ENCODE measurements at places on chromosomes 2 and 18.

- DNase-seq = no peak
Observed at GRCh38 chr2:237393523-237393922, 20.4 kb downstream of the COL6A3 start.

DNA sequence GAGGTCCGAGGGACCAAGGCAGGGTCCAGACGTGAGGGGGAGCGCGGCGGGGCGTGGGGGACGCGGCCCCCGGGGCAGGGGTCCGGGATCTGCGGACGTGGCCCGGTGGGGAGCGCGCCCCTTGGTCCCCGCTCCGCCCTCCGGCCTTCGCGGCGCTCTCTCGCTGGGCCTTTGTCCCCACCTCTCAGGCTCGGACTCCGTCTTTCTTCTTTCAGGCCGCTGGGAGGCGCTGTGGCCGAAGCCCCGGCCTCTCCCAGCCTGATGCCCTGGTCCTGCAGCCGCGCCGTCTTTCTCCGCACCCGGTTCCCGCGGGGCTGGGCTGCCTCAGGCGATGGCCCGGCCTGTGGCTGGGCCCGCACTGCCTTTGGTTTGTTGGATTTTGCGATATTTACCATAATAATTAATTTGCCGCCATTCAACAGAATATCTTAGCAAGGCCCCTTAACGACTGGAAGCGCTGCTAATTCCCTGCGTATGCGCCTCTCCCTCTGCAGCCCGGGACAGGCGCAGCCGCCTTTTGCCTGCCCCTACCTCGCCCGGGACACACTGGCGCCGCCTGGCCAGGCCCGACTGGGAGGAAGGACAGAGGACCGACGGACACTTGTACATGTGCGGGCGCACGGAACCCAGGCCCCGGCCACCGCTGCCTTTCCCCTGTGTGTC lies 10.8 kb downstream of the SIX3 start:
- no peak for DNase-seq

- DNase-seq = no peak
Observed at GRCh38 chr2:128474036-128474955, 155.6 kb upstream of the HS6ST1 start.

DNA sequence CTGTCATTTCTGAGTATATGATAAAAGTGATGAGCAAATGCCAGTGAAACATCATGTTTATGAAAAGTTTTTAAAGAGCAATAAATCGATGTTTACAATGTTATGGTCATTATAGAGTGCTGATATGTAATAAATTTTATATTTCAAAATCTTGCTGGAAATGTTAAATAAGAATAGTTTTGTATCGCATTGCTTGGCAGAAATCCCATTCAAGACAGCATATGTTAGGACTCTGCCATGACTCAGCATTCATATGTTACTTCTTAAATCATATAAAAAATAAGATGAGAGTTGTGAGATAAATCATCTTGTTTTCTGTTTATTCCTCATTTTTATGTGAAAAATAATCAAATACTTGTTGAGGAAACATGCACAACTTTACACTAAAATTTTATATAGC lies 949.9 kb upstream of the NRXN1 start:
- DNase-seq = no peak

DNA sequence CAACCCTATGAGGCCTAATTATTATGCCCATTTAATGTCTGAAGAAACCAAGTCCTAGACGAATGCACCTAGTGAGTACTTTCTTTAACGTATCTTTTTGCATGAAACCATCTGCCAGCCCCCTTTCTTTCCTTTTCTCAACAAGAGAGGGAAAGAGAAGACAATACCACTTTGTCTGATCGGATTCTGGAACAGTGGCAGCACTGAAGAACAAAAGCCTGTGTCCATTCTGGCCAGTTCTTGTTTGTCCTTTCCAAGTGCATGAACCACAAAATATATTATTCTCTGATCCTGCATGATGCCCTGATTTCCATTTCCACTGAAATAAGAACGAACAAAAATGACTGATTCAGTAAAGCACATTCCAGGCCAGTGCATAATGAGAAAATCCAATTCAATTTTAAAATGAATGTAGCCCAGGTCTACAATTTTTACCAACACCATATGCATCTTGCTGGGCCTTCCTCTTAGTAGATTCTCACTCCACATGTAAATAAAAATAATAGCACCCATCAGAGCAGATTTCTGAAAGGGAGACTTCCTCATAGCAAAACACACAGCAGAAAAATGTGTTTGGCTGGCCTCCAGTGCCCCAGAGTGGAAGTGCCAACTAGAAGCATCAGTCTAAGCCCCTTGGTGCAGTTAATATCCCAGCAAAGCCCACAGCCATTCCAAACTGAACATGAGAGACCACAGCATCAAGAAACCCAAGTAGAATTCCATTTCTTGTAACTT lies 422.6 kb upstream of the ID2 start:
- DNase-seq = no peak

GRCh38 chr2:4272261-4272858 lies 569.0 kb downstream of the DCDC2C start:
- DNase-seq = no peak

GRCh38 chr18:12038082-12038638 lies 55.5 kb upstream of the ANKRD62 start:
- peak; percentile 20 for DNase-seq

DNA sequence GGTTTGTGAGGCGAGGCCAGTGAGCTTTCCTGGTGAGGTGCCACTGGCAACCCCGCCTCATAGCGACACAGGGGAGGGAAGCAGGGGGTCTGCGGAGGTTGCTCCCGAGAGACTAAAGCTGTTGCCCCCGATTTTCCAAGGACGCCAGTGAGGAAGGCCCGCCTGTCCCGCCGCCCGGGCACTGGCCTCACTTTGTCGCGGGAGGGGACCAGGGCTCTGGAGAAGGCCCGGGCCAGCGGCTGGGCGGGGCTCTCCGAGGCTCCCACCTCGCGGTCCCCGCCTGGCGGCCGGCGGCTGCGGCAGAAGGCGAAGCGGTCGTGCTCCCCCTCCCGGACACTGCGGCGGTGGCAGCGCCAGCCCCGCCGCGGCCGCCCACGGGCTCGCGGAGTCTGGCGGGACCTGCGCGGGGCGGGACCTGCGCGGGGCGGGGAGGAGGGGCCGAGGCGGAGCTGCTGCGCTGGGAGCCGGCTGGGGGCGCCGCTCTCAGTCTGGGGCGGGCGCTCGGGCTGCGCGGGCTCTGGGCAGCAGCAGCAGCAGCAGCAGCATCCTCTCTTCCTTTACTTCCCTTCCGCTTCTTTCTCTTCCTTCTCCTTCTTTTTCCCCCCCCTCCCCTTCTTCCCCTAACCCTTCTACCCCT lies at the start of gene MAP2:
MAP2 (plus strand) TSS at position 486 of the 637 bp plus-strand sequence. CDS start 229,124 bp downstream, outside the sequence.
- DNase-seq = peak; percentile 51

- DNase-seq = no peak
Observed at GRCh38 chr18:61443081-61443725, 110.0 kb downstream of the CDH20 start.

GRCh38 chr2:122261911-122262310 lies 506.5 kb downstream of the TSN start:
- DNase-seq = no peak

DNA sequence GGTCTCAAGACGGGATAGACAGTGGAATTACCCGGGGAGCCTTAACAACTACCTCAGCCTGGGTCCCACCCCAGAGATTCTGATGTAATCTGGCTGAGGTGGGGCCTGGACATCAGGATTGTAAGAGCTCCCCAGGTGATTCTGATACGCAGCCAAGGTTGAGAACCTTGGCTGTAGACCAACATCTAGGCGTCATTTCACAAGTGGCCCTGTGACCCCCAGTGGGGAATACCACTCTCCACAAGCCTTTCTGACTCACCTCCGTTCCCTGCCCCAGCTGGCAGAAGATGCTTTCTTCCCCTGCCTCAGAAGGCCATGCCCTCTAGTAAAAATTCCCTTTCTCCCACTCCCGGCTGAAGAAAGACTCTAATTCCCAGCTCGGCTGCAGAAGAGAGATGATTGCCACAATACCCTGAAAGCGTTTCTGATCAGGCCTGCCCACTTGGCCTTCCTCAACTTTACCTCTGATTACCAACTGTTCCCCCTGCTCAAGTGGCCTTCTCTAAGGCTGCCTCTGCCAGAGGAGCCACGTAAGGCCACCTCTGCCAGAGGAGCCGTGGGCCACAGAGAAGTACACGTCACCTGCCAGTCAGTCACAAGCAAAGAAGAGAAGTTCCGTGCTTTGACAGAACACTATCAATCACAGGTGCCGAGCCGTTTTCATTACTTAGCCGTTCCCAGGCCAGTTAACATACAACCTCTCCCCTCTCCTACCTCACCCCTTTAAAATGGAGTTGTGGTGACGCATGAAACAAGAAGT lies 116.8 kb upstream of the PKDCC start:
- DNase-seq = no peak

GRCh38 chr2:171482308-171482707 lies 40.0 kb upstream of the CYBRD1 start:
- no peak for DNase-seq

DNA sequence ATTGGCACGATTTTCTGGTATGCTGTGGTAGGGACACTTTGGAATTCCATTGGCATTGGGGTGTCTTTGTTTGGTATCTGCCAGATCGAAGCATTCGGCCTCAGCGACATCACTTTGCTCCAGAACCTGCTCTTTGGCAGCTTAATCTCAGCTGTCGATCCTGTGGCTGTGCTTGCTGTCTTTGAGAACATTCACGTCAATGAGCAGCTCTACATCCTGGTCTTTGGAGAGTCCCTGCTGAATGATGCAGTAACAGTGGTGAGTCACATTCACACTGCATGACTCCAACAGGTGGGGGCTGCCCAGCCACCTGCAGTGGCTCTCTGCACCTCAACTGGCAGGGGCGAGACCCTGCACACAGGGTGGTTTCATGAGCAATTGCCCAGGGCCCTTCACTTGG lies 38.4 kb downstream of the SLC9A2 start:
- DNase-seq = no peak

GRCh38 chr2:133504566-133505505 lies 63.4 kb downstream of the NCKAP5 start:
- no peak for DNase-seq

- no peak for DNase-seq
Observed at GRCh38 chr18:3037423-3037915, 24.5 kb upstream of the LPIN2 start.

- no peak for DNase-seq
Observed at GRCh38 chr2:240502430-240503121, 55.2 kb downstream of the ANKMY1 start.

GRCh38 chr2:656676-657075 lies 20.5 kb downstream of the TMEM18 start:
- DNase-seq = no peak

GRCh38 chr2:88329815-88330603 lies 122.5 kb downstream of the FOXI3 start:
- no peak for DNase-seq
